ENCODE measurements at places on chromosomes 13 and 19.

- no peak for DNase-seq
Observed at GRCh38 chr19:46975011-46975924, 44.4 kb upstream of the NPAS1 start.

- DNase-seq = no peak
Observed at GRCh38 chr13:113875837-113876281, 12.0 kb upstream of the GAS6 start.

DNA sequence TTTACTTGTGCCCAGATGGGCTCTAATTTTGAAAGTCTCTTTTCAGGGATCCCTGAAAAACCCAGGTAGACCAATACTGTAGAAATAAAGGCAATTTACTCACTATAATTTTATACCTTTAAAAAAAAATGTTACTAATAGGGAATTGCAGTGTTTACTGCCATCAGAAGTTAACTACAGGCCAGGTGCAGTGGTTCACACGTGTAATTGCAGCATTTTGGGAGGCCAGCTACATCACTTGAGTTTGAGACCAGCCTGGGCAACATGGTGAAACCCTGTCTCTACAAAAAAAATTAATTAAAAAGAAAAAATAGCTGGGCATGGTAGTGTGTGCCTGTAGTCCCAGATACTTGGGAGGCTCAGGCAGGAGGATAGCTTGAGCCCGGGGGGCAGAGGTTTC is 10.2 kb downstream of the USP12 start:
- no peak for DNase-seq

DNA sequence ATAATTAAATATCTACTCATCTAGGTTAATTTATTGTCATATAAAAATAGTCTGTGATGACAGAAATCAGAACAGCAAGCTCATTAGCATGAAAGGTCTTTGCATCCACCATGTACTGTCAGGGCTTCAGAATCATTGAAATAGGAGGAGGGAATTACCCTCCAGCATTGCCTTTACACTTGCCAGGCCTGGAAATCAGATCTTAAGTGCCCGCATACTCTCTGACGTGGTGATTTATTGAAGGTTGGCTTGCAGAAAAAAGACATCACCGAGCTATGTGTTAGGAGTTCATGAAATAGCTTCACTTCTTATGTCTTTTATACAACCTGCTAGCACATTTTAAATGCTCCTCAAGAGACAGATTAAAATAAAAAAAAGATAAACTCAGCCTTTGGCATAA is 661.7 kb upstream of the SLITRK1 start:
- peak; percentile 32 for DNase-seq

Data from NCI-H2171 treated with DMSO at 0.1 percent for 48 hours (cell line).